Fibroblast of mammary gland (primary cell): ENCODE measurements at places on chromosomes 5 and 9.

DNA sequence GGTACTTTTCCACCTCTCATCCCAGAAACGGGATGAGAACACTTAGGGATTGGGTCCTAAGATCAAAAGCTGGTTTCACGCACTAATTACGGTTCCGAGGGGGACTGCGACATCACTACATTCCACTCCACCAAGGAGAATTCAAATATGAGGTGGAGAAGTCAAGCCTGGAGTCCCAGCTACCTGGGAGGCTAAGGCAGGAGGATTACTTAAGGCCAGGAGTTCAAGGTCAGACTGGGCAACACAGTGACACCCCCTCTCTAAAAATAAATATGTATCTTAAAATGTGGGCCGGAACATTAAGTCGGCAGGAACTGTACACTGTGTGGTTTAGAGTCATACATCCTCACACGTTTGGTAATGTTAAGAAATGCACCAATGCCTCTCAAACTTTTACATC lies 1.6 kb downstream of the GOLGA2 start:
- peak; percentile 28 for DNase-seq

GRCh38 chr5:180135128-180135955 lies 63.8 kb upstream of the RNF130 start:
- peak; percentile 84 for DNase-seq

GRCh38 chr9:131625790-131626670 lies 80.7 kb downstream of the PRRT1B start:
- no peak for DNase-seq

GRCh38 chr5:143316844-143317631 lies 86.4 kb downstream of the NR3C1 start:
- DNase-seq: no peak

GRCh38 chr5:130110328-130110727 lies 206.1 kb downstream of the CHSY3 start:
- no peak for DNase-seq

DNA sequence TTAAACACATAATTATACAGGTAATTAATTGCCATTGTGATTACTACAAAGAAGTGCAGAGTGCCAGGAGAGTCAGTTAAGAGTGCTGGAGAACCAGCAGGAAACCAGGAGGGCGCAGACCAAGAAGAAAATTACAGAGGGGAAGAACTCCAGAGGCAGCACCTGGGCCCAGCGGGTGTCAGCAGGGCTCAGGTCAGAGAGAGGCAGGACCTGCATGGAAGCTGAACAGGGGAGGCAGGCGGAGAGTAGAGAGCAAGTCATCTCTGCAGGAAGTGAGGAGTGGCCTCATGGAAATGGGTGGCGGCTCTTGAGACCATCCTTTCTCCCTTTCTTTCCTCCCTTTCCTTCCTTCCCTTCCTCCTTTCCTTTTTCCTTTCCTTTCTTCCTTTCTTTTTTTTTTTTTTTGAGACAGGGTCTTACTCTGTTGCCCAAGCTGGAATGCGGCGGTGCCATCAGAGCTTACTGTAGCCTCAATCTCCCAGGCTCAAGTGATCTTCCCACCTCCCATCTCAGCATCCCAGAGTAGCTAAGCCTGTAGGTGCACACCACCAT lies 4.0 kb upstream of the ZBTB34 start:
- no peak for DNase-seq

GRCh38 chr9:113600023-113600823 lies 136.7 kb downstream of the RGS3 start:
- DNase-seq: peak; percentile 81

- DNase-seq: no peak
Observed at GRCh38 chr5:8561224-8561840, 692.4 kb downstream of the MTRR start.

- DNase-seq: no peak
Observed at GRCh38 chr9:33976414-33976813, 72.3 kb downstream of the UBAP2 start.

- no peak for DNase-seq
Observed at GRCh38 chr9:76684213-76684612, 80.0 kb upstream of the PCA3 start.

GRCh38 chr5:6792376-6792775 lies 79.1 kb downstream of the TENT4A start:
- DNase-seq: no peak

- DNase-seq: no peak
Observed at GRCh38 chr9:94772144-94772543, 45.6 kb downstream of the AOPEP start.

DNA sequence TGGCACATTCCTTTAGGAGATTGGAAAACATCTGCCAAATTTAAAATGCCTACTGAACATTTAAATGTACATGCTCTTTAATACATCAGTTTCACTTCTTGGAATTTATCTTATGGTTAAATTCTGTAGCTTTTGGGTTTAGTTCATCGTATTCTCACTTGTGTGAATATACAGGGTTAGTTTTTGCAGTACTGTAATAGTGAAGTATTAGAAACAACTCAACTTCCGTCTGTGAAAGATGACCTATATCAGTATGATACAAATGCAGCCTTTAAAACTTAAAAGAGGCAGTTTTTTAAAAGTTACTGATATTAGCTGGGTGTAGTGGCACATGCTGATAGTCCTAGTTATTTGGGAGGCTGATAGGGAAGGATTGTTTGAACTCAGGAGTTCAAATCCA lies 57.2 kb downstream of the CDC42SE2 start:
- no peak for DNase-seq

DNA sequence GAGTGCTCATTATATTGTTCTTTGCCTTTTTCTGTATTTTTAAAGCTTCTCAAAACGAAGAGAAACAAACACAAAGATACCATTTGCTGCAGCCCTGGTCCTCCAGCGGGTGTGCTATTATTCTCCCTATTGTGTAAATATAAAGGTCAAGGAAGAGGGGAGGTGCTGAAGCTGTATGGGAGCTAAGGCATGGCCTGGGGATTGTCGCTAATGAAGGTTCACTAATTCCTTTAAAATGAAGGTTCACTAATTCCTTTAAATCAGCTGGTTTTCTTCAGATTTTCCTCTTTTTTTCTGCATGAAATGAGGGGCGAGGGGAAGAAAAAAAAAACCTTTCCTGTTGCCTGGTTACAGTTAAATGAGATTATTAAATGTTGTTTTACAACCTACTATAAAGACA lies 74.5 kb upstream of the MAP1B start:
- no peak for DNase-seq

DNA sequence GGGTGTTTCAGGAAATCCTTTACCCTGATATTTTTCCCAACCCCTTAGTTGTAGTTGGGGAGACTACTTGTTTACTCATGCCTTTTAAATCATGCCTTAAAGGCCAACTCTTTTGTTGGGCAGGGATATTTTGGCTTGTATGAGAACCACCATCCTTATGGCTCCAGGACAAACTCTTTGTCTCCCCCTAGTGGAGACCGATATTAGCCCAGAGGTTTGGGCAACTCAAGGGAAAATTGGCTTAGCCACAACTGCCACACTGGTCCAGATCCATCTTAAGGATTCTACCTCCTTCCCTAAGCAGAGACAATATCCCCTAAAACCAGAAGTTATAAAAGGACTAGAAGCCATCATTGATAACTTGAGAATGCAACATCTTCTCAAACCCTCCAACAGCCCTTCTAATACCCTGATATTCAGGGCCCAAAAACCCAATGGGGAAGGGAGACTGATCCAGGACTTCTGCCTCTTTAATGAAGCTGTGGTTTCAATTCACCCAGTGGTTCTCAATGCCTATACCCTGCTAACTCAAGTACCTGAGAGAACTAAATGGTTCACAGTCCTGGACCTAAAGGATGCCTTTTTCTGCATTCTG lies 100.9 kb upstream of the HCN1 start:
- no peak for DNase-seq

GRCh38 chr9:125043148-125043547 lies 100.2 kb downstream of the SCAI start:
- no peak for DNase-seq

DNA sequence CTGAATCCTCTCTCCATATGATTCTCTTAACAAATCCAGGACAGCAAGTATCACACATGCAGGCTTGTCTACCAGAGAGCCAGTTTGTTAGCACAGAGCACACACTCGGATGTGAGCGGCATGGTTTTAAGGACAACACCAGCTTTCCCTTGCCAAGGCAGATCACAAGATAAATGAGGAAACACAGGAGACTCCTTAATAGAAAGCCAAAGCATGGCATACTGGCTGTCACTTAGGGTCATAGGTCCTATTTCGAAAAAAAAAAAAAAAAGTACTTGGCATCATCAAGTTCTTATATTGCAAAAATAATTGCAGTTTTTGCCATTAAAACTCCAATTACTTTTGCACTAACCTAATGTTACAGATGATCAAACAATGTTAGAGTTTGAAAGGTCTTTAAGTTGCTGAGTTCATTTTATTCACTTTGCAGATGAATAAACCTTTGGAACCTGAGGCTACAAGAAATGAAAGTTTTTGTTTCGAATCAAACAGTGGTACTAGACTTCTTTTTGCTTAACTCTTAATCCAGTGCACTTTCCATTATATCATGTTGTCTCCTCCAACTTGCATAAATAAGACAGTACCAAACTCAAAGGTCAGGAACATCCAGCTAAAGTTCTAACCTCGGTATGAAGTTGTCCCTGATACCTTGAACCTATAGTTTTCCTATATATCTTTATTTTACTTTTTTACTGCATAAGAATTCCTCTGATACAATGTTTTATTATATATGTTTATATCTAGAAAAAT lies 138.5 kb downstream of the MPDZ start:
- DNase-seq: peak; percentile 13

GRCh38 chr5:129461711-129462332 lies 1.7 kb downstream of the ADAMTS19 start:
- no peak for DNase-seq

DNA sequence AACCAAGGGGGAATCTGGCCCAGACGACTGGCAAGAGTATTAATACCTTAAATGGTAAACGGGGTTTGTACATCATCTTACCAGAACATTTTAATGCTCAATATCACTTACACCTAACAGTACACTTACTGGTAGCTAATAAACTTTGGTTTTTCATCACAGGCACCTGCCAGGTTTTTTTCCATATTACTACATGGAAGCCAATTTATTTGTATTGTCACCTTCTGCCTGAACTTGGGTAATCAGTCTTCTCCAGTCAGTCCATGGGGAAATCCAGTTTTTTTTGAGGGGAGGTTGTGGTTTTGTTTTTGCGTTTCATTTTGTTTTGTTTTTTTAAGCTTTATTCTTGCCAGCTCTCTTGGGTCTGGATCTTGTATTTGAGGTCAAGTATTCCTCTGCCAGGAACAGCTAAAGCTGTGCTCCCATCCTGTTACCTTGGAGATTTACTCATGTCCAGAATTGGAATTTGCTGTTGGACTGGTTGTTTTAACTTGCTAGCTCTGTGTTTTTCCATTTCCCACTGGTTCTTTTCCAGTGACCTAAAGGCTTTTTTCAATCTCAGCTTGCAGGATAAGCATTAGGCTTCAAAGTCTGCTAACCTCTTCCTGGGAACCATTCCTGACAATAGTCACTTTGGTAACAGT lies 11.1 kb upstream of the NADK2 start:
- peak; percentile 75 for DNase-seq

DNA sequence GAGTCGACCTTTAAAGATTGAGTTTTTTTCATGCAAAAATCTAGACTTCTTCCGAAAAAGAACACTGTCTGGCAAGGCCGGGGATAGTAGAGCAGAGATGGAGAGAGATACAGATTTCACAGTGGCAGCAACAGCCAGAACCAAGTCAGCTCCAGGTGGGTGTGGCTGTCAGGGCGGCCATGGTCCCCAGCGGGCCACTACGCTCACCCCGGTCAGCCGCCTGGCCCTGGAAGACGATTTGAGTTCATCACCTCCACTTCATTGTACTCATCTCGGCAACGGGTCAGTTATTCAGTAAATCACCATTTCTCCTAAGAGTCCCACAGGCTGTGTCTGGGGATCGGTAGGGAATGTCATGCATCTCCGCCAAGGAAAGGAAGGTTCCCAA lies 53.0 kb downstream of the ZNF354C start:
- no peak for DNase-seq

GRCh38 chr5:177339107-177339638 lies 12.3 kb downstream of the LMAN2 start:
- DNase-seq: no peak

DNA sequence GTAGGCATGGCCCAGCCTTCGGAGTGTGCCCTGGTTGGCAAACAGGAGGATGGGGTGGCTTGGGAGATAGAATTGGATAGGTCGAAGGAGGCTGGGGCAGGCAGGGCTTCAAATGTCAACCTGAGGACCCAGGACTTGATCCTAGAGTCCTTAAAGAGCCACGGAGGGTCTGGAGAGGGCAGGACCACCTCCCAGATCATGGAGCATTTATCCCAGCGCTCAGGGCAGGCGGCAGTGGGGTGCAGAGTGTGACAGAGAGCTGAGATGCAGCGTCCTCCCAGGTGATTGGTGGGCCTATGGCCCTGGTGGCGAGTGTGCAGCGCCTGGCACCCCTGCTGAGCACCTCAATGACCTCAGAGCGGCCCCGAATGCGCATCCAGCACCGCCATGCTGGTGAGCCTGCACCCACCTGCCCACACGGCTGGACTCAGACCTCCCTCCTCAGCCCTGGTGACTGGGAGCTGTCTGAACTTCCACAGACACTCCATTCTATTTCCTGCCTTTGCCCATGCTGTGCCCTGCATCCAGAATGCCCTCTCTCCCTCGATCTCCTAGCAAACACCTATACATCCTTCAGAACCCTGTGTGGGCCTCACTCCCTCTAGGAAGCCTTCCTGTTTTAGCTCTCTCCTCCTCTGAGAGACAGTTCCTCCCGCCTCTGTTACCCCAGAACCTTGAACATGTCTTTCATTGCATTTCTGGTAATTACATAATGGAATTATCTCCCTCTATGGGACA lies 6.3 kb downstream of the ADGRD2 start:
- DNase-seq: no peak

- DNase-seq: no peak
Observed at GRCh38 chr9:76607730-76608436, 148.9 kb downstream of the GCNT1 start.

DNA sequence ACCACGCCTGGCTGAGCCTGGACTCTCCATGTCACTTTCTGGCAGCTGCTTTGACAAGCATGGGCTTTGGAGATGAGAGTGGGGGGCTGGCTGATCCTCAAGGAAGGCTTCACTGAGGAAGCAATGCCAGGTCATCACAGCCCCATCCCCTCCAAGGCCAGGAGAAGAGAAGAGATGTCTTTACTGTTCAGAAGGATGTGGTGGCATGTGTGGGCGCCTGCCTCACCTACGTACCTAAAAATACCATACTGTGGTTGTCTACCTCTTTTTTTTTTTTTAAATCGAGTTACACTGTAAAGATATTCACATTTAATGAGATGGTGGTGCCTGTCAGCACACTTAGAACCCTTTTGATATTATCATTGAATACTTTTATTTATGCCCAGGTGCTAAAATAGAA lies 26.4 kb upstream of the CTNNA1 start:
- DNase-seq: no peak

DNA sequence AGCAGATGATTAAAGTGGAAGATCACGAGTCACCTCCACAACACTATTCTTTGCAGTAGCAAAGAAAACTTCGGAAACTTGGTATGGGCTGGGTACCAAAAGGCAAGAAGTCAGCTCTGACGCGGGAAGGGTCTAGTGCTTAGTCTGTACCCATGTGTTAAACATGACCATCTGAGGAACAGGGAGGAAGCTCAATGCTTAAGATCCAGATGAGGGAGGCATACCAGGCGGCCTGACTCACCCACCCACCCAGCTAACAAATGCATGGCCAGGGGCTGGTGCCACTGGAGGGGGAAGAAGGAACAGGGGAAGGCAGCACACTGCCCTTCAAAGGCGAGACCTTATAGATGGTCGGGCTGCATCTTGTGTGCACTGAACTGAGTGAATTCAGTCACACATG lies 41.8 kb downstream of the CAMSAP1 start:
- peak; percentile 27 for DNase-seq

- DNase-seq: peak; percentile 59
Observed at GRCh38 chr5:15690611-15691010, 190.6 kb downstream of the FBXL7 start.
